ENCODE measurements at places on chromosomes 2 and 18.

- DNase-seq: peak; percentile 2
Observed at GRCh38 chr2:2660789-2661355, 329.8 kb upstream of the MYT1L start.

DNA sequence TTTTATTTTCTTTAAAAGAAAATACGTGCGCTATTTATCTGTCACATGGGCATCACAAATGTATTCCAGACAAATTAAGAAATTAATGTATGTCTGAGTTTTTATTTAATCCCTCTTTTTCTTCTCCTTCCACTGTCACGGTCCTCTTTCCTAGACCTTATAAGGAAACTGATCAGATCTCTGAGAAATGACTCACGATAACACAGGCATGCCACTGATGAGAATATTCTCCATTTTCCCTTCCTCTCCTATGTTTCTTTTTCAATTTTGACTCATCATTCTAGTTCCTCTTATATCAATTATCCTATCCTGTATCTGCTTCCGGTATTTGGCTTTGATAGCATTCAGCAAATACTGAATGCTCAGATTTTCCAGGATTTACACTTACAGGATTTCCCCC, 121.8 kb downstream of the DSC3 start:
- no peak for DNase-seq

- DNase-seq: no peak
Observed at GRCh38 chr18:59663096-59663495, 34.1 kb downstream of the CCBE1 start.

DNA sequence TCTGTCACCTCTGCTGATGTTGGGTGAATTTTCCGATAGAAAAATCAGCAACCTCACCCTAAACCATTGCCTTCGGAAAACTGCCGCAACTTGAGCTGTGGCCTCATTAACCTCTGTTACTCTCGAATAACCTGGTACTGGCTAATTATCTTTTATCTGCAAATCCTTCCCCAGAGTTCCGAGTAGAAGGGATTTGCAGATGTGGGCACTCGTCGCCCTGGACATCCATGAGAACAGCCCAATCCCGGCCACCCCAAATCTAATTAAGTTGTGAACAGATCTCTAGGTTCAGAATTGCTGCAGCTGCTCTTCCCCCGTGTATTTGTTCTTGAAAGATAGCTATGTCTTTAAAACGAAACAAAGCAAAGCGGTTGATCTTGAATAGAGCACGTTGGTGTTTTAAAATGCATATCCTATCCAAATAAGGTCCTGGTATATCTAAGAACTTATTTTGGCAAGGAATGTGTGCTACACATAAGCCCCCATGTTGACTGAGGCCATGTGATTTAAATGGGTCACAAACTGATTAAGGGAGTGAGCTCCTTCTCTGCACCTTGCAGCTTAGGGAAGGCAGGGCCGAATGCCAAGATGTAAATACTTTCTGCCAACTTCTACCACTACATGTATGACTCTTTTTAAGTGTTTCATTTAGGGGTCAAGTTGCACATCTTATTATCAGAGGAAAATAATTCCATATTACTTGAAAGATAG, 88.2 kb downstream of the MTCL1 start:
- DNase-seq: no peak

DNA sequence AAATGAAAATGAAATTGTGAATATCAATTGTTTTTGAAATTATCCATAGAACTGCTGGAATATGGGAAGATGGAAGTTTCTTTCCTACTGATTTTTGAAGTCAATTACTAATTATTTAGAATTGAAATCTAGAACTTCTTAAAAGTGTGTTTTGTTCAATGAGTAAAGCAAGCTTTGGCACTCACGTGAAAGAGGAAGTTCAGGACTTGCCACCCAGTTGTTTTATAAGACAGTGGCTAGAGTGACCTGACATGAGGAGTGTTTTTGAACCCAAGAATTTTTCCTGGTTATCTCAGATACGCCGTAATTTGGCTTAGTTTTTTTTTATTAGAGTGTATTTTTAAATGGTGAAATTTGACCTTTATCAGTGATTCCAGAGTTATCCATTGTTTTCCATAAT, 3.5 kb downstream of the MXD1 start:
- DNase-seq: no peak

DNA sequence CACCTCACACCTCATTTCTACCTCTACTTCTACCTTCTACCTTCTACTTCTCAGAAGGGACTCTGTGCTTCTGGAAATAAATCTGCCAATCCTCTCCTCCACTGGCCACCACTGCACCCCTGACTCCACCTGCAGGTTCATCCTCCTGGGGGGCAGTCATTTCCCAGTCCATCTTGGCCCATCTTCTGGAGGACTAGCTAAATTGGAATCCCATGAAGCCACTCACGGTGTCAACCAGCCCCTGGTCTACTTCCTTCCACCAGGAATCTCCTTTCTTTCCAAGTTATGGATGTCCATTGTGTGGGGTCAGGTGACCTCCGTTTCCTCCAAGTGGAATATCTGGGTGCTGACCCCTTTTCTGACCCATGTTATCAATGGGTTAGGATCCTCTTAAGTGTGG, 3.9 kb downstream of the WNT10A start:
- DNase-seq: no peak

DNA sequence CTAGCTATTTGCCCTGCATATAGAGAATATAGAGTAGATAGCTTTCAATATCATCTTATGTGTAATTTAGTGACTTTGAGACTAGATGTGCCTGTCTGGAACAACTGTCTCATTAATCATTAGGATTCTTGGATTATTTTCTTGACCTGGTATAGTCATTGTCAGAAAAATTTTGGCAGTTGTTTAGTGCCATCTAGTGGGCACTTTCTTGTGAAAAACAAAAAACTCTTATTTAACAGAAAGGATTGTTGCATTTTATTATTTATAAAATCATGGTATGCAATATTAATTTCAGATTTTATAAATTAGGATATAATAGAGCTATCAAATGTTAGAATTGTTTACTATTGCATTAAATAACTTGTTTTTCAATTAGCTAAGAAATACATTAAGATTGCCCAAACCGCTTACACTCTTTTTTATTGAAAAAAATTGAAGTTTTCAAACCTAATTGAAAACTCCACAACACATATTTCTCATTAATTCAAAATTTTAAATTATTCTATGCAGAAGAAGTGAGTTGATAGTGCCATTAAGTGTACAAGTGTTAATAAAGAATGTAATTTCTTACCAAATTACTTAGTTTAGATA, 80.3 kb downstream of the DYNAP start:
- DNase-seq: peak; percentile 53

DNA sequence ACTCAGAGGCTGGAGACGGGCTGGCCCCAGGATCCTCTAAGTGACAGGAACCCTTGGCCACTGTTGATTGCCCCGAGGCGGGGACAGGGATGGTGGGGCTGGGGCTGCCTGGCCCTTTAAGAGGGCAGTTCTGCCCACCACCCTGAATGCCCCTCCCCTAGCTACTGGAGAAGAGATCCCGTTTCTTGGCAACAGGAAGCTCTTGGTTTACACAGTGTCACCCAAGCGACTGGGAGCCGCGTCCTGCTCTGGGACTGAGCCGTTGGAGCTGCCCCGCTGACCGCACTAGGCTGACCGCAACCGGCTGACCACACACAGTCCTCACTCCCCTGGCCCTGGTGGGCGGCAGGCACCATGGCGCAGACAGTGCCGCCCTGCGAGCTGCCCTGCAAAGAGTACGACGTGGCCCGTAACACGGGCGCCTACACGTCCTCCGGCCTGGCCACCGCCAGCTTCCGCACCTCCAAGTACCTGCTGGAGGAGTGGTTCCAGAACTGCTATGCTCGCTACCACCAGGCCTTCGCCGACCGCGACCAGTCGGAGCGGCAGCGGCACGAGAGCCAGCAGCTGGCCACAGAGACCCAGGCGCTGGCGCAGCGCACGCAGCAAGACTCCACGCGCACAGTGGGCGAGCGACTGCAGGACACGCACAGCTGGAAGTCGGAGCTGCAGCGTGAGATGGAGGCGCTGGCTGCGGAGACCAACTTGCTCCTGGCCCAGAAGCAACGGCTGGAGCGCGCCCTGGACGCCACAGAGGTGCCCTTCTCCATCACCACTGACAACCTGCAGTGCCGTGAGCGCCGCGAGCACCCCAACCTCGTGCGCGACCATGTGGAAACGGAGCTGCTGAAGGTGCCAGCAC, at the start of gene TEKT4:
Gene TEKT4 (plus strand): TSS at position 205 of the 862 bp plus-strand sequence. CDS start 150 bp downstream, at position 355.
- DNase-seq: no peak

DNA sequence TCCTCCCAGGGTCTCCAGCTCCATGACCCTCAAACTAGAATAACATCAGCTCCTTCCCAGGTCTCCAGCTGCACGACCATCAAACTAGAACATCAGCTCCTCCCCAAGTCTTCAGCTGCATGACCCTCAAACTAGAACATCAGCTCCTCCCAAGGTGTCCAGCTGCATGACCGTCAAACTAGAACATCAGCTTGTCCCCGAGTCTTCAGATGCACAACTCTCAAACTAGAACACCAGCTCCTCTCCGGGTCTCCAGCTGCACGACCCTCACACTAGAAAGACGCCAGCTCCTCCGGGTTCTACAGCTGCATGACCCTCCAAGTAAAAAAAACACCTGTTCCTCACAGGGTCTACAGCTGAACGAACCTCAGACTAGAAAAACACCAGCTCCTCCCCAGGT, 312.9 kb upstream of the TFPI start:
- no peak for DNase-seq

DNA sequence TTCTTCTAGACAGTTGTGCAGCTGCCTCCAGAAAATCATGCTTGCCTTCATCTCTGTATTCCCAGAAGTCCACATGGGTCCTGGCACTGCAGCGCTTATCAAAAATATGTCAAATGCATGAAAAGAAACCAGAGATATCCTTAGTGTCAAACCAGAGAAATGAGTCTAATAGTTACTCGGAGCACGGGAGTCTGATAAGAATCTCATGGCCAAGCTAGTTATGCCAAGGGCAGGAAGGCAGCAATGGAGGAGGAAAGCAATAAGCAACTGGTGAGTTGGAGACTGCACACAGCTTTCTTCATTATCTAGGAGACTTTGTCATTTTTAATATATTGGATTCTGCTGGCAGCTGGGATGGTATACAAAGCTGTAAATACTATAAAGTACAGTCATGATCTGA, 38.6 kb downstream of the TRIB2 start:
- no peak for DNase-seq

Measured in mesenchymal stem cell (in vitro differentiated cells and primary cell).